ENCODE measurements at places on chromosomes 2 and 18.

DNA sequence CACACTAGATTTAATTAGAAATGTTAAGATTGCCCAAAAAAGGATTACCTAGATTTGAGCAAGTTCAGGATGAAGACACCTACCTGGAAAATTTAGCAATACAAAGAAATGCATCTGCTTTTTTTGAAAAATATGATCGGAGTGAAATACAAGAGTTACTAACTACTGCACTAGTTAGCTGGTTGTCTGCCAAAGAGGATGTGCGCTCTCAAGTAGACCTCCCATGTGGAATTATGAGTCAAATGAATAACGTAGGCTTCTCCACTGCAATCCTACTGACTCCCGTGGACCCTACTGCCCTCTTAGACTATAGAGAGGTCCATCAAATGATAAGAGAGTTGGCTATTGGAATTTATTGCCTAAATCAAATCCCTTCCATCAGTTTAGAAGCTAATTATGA lies 2.0 kb downstream of the ANKAR start:
- DNase-seq: no peak

- no peak for DNase-seq
Observed at GRCh38 chr18:22552899-22553460, 135.3 kb upstream of the CTAGE1 start.

DNA sequence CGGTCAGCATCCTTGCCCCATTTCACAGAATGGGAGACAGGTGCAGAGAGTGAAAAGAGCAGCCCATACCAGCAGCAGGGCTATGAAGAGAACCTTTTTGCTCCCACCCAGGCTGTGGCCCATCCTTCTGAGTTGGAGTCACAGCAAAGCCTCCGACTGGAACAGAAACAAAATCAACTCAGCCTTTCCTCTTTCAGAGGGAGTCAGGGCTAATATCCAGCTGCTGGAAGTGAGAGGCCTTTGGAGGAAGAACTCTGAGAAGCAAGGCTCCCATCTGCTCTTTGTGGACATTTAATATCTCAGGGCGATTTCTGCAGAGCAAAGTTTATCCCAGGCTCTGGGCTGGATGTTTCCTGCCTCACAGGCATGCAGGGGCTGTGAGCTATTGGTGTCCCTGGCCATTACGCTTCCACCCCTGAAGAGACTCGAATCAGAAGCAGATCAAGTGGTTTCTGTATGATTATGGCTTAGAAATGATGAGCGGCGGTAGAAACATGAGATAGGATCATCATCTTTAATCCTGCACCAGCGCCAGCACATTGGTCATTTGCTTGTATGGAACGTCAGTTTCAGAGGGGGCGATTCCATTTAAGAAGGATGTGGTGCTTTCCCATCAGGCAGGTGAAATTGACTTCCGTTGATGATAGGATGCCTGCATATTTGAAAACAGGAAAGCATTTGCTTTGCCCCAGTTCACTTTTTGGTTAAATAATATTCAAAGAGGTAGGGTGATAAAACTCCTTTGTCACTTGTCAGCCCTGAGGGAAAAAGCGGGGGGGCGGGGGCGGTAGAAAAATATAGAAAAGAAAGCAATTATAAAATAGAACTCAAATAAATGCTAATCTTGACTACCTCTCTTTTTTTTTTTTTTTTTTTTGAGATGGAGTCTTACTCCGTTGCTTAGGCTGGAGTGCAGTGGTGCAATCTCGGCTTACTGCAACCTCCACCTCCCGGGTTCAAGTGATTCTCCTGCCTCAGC lies 152.4 kb downstream of the LRRC30 start:
- no peak for DNase-seq

GRCh38 chr2:186910996-186911395 lies 62.0 kb upstream of the ZSWIM2 start:
- DNase-seq: no peak

DNA sequence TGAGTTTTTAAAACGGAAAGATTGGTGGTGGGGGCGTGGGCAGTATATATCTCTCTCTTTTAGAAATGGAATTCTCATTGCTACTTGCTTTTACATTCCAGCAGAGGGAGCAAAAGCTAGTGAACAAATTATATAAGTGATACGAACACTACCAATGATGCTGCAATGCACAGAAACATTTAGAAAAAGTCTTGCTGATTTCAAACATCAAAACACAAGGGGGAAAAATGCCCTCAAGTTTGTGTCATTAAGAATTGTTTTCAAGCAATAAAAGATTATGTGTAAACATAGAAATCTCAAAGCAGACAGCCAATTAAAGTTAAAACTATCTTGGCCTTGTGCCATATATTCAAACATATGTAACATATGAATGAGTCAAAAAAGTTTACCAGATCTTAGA lies 296.3 kb upstream of the KCNJ3 start:
- DNase-seq: no peak

All from AG08396 (cell line).